ENCODE measurements at places on chromosomes 16 and 17.

DNA sequence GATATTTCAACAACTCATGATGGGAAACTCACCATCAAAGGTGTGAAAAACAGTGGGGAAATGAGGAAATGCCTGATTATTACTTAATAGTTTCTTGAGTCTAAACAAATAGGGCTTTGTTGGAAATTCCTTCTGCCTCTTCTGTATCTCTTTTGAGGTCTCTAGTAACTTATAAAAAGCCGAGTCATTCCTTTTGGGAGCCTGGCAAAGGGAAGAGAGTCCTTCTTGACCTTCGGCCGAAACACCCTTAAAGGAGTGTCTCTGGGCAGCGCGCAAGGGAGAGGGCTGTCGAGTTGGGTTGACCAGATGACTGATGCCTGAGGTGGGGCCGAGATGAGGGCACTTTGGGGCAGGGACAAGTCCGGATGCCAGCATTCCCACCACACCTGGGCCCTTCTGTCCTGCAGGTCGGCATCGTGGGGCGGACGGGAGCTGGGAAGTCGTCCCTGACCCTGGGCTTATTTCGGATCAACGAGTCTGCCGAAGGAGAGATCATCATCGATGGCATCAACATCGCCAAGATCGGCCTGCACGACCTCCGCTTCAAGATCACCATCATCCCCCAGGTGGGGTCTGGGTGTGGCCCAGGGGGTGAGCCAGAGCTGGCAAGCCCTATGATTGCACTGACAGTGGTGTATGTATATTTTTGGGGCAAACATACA lies 89.2 kb downstream of the ABCC6 start:
- DNase-seq, result no peak

- DNase-seq, result no peak
Observed at GRCh38 chr16:84742641-84743092, 42.9 kb downstream of the USP10 start.

DNA sequence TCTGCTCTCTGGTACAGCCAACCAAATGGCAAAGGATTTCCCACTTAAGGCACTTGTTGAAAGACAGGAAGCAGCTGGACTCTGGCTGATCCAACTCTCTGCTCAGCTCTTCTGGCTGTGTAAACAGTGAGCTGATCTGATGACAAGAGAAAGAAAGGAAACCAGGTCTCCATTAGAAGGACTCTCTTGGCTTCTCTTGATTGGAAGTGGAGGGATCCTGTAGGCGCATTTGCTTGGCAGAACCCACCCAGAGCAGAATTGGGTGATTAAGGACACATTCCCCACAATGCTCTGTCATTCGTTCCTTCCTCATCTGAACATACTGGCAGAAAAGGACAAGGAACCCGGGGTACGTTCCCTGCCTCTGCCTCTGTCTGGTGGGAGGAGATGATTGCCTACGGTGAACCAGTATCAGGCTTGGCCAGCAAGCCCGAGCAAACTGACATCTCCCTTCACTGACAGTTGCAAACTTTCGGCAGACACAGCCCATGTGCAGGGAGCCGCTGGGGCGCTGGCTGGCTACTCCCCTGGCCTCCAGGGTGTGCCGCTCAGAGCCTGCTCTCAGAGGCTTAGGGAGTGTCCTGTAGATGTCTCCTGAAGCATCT lies 29.1 kb downstream of the LDHD start:
- DNase-seq, result no peak

DNA sequence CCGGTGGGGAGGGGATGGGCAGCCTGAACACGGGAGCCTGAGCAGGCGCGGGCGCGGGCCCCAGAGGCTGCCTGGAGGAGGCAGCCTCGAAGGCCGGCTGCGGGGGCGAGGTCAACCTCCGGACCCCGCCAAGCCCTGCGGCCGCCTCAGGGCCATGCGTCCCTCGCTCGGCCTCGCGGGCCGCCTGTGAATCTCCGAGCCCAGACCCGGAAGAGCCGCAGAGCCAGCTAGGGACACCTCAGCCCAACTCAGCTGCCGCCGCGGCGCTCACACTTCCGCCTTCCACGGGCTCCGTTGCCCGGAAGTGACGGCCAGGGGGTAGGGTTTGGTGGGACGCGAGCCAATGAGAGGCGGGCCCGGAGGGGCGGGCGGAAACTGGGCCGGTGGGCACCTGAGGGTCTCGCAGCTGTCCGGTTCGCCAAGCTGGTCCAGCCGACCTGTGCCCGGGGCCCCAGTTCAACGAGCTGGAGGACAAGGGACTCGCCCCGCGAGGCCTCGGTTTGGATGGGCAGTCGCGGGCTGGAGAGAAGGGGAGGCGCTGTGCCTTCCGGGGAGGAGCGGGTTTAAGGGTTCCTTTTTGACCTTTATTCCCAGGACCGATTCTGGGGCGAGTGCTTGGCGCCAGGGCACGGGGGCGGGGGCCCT lies at the start of gene SLC38A10:
Gene SLC38A10, minus strand, starts transcription at position 277 of the 645 bp plus-strand sequence. CDS start 386 bp downstream, outside the sequence.
- peak; percentile 85 for DNase-seq

- DNase-seq, result no peak
Observed at GRCh38 chr16:26976873-26977272, 89.9 kb upstream of the C16orf82 start.

GRCh38 chr17:46035112-46035818 lies 36.2 kb downstream of the STH start:
- DNase-seq, result no peak

DNA sequence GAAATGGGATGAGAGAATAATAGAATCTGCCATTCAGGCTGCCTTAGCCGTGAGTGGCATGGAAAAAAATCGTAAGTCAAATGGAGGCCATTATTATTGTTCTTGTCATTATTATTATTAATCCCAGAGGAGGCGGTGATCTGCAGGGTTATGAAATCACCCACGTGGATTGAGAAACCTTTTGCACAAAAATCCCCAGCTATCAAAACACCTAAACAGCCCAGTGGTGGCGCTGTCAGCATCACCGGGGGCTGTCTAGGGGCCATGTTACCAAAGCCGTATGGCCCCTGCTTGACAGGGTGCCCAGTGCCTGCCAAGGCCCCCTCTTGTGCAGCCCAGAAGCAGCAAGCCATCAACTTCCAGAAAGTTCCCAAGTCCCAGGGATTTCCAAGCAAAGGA lies 25.2 kb downstream of the CNGB1 start:
- DNase-seq, result no peak

DNA sequence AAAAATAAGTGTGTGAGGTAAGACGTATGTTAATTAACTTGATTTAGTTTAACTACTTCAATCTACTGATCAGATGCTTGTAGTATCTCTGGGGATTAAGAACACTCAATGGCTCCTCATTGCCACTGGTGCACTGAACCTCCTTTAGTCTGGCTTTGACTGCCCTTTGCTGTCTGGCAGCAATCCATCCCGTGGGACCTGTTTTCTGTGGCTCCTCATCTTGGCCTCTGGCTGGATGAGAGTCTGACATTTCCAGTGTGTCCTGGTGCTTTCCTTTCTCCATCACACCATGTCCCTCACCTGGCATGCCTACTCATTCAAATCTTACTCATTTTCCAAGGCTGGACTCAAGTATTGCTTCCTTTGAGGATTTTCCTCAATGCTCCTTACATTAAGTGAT lies 212.2 kb downstream of the CA10 start:
- DNase-seq, result no peak

DNA sequence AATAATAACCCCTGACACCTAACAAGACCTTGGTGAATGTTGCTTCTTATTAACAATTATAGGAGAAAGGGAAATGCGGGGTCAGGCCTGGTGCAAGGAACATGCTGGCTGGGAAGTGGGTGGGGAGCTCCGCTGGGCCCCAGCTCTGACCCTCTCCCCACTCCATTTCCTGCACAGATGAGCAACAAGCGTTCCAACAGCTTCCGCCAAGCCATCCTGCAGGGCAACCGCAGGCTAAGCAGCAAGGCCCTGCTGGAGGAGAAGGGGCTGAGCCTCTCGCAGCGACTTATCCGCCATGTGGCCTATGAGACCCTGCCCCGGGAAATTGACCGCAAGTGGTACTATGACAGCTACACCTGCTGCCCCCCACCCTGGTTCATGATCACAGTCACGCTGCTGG lies 23.0 kb downstream of the RHBDL3 start:
- no peak for DNase-seq
